ENCODE measurements at places on chromosomes 6 and 20.

DNA sequence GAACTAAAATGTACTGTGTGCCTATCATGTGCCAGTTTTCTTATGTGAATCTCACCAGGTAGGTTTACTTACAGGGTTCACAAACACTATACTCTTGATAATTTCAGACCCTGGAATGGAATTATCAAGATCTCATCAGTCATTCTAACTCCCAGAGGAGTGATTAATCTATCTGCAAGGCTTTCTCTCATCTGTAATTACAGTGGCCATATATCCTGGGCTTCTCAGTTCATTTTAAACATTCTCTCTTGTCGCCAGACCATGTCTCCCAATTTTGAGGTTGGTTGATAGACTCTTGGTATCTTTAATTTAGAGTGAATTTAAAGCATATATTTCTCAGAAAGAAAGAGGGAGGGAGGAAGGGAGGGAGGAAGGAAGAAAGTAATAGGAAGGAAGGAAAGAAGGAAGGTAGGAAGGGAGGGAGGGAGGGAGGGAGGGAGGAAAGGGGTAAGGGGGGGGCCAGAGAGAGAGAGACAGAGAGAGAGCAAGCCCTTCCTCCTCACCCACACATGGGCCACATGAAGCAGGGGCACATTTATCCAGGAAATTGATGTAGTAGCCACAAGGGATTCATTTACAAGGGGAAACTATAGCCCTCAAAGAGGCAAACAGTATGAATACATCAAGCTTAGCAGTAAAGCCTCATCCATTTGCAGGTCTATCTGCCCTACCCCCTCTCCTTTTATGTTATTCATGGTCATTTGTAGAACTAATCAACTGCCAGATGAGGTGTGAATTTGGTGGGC is 25.8 kb upstream of the NRSN1 start:
- DNase-seq = no peak

DNA sequence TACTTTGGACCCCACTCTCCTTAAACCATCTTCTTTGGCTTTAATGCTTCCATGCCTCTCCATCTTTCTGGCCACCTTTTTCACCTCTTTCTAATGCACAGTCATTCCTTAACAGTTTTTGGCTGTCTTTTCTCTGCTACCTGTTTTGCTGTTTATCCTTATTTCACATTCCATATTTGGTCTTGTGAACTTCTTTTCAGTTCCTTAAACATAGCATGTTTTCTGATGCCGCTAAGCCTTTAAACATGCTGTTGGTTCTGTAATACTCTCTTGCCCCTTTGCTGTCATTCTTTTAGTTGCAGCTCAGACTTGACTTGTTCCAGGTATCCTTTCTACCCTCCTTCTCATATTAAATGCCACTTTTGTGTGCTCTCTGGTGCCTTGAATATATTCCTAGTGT is 35.8 kb downstream of the TOP1 start:
- no peak for DNase-seq

DNA sequence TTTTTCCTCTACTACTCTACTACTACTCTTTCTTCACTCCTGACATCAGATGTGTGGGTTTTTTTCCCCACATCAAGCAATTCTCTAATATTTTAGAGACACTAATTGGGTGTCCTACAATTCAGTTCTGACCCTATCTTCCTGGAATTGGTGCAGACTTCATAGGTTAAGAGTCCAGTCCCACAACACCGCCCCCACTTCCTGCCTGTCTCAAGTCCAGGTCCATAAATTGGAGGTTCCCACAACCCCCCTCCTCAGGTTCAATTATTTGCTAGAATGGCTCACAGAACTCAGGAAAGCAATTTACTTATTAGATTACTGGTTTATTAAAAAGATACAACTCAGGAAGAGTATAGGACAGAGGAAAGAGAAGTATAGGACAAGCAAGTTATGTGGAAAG is 25.7 kb upstream of the SLC2A12 start:
- DNase-seq = no peak

GRCh38 chr6:119024111-119024510 is 54.4 kb downstream of the FAM184A start:
- DNase-seq = no peak

DNA sequence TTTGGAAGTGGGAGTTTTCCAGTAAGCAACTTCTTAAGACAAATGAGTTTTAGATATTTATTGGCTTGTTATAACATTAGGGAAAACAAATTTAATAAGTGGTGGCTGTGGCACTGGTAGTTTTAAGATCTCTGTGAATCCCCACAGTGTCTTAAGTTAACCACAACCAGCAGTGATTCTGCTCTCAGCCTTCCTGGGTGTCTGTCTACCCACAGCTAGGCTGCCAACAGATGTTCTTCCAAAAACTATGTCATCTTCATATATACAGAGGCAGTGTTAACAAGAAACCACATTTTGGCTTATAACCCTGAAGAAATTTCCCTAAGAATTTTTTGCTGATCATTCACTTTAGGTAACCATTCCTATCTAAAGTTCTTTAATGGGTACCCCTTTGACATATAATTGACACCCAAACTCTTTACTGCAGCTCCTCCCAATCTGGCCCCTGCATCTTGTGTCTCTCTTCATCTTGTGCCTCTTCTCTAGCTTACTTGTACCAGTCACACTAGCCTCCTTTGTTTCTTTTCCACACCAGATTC is 52.7 kb downstream of the TOP1 start:
- DNase-seq = no peak

DNA sequence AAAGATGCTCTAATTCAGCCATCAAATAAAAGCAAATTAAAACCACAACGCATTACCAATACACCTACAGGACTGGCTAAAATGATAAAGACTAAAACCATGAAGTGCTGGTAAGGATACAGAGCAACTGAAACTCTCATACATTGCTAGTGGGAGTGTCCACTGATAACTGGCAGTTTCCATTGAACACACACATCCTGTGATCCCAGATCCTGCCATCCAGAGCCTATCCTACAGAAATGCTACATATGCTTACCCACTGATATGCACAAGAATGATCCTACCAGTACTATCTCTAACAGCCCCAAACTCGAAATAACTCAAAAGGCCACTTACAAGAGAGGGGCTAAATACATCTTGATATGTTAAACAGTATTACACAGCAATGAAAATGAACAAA is 81.0 kb downstream of the FYN start:
- no peak for DNase-seq

GRCh38 chr6:19333936-19334335 is 503.2 kb upstream of the ID4 start:
- no peak for DNase-seq

- DNase-seq = no peak
Measured at GRCh38 chr6:107956586-107957307, 1.3 kb downstream of the SEC63 start.

GRCh38 chr20:58233393-58233792 is 4.9 kb upstream of the ANKRD60 start:
- DNase-seq = no peak

DNA sequence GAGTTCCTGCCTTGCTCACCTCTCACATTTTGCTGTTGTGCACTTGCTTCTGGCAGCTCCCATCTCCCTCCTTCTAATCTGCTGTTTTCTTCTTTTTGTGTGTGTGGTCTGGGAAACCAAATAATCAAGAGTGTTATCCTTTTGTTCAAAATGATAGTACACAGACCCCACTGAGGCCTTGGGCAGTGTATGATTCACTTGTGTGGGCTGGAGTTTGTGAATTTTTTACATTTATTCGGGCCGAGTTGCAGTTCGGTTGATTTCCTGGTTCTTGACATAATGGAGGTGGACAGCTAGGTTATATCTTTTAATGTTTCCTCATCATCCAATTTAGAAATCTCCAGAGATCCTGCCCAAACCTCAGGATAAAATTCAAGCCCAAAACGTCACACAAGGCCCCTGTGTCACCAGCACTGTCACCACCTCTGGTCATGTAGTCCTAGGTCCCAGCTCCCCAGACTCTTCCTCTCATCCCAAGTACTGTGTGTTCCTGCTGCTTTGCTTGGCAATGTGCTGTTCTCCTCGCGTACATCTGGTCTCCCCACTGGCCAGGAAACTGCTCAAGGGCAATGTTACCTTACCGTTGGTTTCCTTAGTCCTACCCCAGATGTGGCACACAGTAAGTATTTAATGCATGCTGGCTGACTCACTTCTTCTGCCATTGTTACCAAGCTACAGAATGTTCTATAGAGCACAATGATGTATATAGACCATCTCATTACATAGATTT is 55.7 kb upstream of the PHACTR2 start:
- no peak for DNase-seq

DNA sequence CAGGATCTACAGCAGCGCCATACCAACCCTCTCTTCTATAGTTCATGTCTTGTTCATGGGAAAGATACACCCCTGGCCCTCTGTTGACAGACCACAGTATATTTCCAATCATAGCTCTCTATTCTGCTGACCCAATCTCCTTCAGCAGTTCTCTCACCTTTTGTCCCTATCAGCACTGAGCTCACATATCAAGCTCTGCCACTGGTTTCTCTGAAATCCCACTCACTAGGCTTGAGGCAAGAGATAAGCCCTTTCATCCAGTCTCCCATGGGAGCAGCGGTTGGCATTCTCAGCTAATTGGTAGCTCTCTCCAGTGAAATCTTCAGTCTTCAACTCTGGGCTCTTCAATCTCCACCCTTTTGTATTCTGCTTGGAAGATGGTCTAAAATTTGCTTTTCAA is 313.4 kb downstream of the GJA1 start:
- DNase-seq = peak; percentile 26

DNA sequence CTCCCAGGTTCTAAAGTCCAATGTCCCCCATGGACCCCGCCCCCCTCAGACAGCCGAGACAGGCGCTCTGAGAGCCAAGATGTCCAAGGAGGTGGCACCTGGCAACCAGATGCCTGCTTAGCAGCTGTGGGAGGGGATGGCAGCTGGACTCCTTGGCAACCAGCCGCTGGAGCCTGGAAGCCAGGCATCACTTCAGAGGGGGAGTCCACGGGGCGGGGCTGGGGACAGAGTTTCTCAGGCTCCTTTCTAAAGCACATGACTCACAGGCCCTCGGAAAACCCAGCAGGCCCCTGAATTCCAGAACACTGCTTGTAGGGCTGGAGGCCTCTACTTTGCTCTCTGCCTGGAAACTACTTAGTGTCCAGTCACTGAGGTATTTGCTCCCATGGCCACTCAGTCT is 51.5 kb downstream of the PREX1 start:
- DNase-seq = no peak

DNA sequence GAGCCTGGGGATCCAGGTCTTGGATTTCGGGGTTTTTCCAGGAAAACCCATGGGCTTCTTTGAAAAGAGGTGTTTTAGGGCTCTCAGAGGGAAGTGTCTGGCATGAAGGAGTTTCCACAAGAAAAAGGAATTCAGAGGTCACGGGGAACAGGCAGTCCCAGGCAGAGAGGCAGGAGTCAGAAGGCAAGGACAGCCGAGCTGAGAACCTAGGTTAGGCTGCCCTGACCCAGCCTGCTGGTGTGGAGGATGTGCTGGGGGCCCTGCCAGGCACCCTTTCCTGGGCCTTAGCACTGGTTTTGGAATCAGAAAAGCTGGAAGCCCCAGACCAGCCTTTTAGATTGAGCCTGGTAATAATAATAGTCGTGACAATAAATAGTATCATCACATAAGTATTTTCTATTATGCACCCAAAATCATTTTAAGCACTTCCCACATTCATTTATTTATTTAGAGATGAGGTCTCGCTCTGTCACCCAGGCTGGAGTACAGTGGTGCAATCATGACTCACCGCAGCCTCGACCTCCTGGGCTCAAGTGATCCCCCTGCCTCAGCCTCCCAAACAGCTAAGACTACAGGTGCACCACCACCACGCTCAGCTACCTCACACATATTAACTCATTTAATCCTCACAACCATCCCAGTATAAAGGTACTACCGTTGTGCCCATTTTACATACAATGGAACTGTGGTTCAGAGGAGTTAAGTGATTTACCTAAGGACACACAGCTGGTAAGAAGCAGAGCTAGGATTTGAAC is 19.9 kb downstream of the TGM2 start:
- DNase-seq = no peak

DNA sequence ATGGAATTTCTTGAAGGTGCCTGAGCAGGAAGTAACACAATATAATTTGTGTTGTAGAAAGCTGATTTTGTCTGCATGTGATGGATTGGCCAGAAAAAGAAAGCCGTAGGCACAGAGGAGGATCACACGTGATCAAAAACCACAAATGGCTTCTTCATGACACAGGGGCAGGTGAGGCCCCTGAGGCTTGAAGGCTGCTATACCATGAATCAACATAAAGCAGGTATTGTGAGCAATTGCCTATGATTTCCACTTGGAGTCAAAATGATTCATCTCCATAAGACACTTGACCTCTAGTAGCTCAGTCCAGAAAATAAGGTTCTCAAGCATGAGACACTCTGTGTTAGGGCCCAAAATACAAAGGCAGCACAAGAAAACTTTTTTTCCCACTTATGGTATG is 42.4 kb upstream of the EYA4 start:
- DNase-seq = peak; percentile 83

DNA sequence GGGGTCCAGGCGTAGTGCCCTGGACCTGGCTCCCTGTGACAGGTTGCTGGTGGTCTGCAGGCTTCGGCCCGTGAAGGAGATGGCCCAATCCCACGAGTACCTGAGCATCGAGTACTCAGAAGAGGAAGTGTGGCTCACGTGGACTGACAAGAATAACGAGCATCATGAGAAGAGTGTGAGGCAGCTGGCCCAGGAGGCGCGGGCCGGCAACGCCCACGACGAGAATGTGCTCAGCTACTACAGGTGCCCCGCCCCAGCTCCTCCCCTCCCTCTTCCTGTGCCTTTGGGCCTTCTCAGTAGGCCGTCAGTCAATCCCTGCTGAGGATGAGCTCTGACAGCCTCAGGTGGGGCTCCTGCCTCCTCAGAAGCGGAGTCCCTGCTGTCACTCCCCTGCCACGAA is 42.6 kb downstream of the UQCC2 start:
- DNase-seq = no peak

- no peak for DNase-seq
Measured at GRCh38 chr6:13259393-13259792, 68.9 kb downstream of the TBC1D7 start.

- no peak for DNase-seq
Measured at GRCh38 chr6:150928882-150929281, 63.4 kb downstream of the MTHFD1L start.

DNA sequence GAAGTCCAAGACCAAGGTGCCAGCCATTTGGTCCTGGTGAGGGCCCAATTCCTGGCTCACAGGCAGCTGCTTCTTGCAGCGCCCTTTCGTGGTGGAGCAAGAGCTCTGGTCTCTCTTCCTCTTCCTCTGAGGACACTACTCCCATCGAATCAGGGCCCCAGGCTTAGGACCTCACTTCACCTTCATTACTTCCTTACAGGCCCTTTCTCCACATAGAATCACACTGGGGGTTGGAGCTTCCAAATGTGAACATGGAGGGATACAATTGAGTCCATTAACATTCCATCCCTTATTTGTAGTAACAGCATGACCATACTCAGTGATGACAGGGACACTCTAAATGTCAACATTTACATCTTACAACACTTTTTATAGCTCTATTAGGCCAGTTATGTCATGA is 2.3 kb downstream of the RAMACL start:
- no peak for DNase-seq

Measured in COLO829 (cell line).